Skin of body (tissue), 3 donors: ENCODE measurements at places on chromosomes 12 and 14. TPM values are rescaled to one million over a fixed set of nuclear protein-coding genes. Genes with fewer than 3 reads are reported as not detected.

HOXC6 gene
- 6.0 TPM for total RNA-seq

KLRC2 gene
- total RNA-seq = not detected

CCDC177 gene
- not detected for total RNA-seq

SLC25A47 gene
- total RNA-seq = not detected

FOXN4 gene
- 0.10 TPM for total RNA-seq

KRT71 gene
- 454 TPM for total RNA-seq

CPSF6 gene
- total RNA-seq = 46.6 TPM

P2RX2 gene
- total RNA-seq = not detected

IRAK4 gene
- 14.4 TPM for total RNA-seq

KRT83 gene
- 18.8 TPM for total RNA-seq

AQP2 gene
- not detected for total RNA-seq

GRCh38 chr12:13390381-13390861, 193.9 kb downstream of the EMP1 start:
- no peak for DNase-seq

- DNase-seq = no peak
Measured at GRCh38 chr12:118581371-118581770, 205.0 kb downstream of the SUDS3 start.

GRCh38 chr12:28941248-28941647, 207.8 kb upstream of the FAR2 start:
- DNase-seq = no peak

- no peak for DNase-seq
Measured at GRCh38 chr14:26863736-26864135, 265.9 kb upstream of the NOVA1 start.

DNA sequence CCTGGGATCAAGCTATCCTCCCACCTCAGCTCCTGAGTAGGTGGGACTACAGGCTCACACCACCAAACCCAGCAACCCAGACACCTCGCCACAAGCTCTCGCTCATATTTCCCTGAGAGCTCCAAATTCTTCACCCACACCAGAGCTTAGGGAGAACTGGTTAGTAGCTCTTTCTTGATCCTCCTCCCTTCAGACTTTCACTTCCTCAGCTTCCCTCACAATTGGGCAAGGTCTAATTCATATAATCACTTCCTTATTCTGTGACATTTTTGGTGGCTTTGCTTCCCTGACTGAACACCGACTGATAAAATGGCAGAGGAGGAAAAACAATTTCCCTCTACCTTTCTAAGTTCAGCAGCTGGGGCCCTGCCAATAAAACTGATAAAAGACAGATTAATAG, 88.5 kb downstream of the GXYLT1 start:
- DNase-seq = no peak

- DNase-seq = no peak
Measured at GRCh38 chr14:94557327-94557726, 3.9 kb upstream of the SERPINA4 start.

- DNase-seq = no peak
Measured at GRCh38 chr14:42173206-42173605, 566.5 kb downstream of the LRFN5 start.

DNA sequence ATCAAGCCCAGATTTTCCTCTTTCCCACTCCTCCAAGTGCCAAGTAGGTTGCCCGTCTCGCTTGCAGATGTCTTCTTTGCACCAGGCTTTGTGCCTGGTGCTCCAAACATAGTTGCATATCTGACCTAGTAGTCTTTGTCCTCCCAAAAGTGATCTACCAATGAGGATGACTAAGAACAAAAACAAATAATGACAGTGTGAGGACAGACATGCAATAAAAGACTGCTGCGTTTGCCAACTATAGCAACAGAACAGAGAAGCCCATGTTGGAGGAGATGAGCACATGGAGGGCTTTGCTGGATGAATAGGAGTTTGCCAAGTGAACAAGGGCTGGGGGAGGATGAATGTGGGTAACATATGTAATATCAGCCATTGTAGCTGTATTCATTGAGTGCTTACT, 15.6 kb downstream of the DTX1 start:
- no peak for DNase-seq

- DNase-seq = peak; percentile 75
Measured at GRCh38 chr12:109597795-109598427, 24.3 kb downstream of the MVK start.

DNA sequence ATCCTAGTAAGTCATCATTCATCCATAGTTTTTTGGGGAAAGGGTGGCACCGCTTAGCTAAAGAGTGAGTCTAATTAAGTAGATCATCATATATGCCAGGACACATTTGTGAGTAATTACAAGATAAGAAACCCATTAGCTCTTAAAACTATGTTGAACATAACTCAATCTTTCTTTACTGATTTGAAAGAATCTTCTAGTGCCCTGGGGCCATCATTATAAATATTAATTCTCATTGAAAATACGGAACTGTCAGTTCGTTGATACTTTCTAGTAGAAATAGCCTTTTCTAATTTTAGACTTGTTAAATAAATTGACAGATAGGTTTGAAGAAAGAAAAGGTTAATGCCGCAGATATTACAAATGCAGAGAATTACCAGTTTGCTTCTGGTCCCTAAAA, 312.6 kb downstream of the NELL2 start:
- no peak for DNase-seq

- no peak for DNase-seq
Measured at GRCh38 chr14:102321456-102322422, 2.2 kb downstream of the ZNF839 start.

DNA sequence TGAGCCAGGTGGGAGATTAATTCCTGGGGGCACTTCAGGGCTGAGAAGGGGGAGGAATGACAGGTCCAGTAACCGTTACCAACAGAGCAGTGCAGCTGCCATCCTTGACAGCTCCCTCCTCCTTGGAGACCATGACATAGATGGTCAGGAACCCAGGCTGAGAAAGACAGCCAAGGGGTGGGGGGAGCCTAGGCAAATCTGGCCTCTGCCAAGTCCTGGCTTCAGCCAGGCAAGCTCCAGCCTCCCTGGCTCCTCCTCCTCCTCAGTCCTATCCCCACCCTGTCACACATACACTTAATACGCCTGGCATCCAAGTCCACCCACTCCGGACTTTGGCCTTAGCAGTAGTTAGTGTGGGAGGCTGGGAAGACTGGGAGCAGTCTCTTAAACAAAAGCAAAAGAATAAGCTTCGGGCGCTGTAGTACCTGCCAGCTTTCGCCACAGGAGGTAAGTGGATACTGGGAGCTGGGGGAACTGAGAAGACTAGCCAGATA, at the start of gene RDH5:
RDH5 (plus strand) TSS at position 323 of the 494 bp plus-strand sequence. CDS start 792 bp downstream, outside the sequence.
- DNase-seq = no peak

DNA sequence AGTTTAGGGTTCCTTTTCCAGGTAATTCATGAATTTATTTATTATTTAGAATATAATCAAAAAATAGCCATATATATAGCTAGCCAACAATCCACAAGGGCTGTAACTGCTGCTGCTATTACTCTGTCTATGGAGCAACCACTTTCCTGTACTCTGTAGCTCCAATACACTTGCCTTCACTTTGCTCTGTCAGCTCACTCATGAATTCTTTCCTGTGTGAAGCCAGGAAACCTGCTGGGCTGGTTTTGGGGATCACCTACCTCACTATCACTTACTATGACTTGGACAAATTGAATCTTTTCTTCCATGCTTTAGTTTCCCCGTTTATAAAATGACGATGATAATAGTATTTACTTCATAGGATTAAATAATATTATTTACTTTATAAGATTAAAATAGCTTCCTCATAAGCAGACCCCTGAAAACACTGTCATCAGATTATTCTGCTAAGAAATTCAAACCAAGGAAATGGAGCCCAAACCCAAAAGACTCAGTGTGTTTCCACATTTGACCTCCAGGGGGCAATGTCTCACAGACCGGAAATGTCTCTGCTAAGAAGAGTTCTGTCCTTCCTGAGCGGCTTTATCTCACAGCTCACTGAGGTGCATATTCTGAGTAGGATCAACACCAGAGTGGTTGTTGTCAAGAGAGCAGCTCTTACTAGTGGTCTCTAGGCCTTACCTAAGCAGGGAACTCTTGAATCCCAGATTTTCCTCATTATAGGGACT, 457.1 kb downstream of the DAD1 start:
- no peak for DNase-seq

DNA sequence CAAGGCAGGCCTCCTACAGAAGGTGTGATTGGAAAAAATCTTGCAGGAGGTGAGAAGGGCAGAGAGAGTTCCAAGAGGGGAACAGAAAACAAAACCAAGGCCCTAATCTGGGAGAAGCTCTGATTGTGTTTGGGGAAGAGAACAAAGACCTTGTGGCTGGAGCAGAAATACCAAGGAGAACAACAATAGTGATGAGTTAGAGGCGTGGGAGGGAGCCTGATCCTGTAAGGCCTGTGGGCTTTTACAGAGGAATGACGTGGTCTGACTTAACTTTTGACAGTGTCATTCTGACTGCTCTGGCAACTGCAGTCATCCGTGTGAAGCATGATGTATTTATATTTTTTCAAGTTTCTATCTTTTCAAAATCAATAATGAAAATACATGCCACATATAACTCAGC, 200.6 kb downstream of the ANO4 start:
- no peak for DNase-seq

DNA sequence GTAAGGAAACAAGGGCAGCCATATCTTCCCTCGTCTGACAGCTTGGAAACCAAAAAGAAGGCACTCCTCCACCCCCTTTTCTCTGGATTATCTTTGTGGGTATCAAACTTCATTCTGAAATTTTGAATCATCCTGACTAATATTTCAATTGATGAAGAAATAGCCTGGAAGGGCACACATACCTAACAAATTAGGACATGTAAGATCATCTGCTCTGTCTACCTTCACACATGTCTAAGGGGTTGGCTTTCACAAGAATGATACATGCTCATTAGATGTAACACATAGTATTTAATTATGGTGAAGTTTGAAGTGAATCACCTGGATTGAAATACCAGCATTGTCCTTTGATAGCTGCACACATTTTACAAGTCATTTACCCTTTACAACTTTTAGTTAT, 348.1 kb upstream of the RPL10L start:
- DNase-seq = no peak

DNA sequence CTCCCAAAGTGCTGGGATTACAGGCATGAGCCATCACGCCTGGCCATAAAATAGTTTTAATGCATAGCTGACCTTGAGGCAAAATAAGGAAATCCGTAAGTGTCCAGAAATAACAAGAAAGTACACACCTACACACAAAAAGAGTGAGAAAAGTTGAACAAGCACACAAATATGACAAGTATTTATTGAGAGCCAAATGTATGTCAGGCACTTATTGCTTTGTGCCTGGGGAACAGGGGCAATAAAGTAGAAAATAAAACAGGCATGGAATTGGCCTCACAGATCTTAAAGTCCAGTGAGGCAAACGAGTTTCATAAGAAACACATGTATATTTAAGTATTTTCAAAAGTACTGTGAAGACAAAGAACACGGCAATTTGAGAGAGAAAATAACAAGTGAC, 103.7 kb downstream of the ERGIC2 start:
- DNase-seq = no peak

- DNase-seq = no peak
Measured at GRCh38 chr12:48883305-48884161, 17.9 kb upstream of the RND1 start.

DNA sequence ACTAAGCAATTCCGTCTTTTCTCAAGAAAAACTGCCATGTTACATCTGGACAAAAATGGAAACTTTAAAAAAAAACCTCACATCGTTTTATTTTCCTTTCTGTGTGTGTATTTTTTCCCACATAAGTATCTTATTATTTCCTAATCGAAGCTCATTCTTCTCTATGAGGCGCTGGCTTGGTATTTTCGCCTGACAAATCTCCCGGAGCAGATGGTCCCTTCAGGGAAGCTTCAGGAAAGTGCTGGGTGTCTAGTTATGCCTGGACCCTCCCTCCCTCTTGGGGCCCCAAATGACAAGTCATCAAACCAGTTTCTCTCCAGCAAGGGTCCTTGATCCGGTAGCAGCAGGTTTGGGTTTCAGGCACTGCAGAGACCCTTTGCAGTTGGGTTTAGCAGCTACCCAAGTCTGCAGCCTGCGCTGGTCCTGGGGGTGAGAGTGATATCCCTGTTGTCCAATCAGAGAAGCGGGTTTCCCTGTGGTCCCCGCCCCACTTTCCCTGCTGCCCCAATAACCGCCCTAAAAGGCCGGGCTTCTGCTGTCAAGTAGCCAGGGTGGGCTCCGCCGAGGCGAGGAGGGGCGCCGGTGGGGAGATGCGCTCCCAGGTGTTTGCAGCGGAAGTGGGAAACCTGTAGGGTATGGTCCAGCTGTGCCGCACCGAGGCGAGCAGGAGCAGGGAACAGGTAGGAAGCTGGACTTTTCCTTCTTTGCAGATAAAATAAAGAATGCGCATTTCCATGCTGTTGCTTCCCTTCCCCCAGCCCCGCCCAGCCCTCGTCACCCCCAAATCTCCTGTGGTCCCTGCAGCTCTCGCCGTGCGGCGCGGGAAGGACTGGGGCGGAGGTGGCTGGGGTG, at the start of gene CNTN1:
CNTN1 (plus strand) TSS at position 527 of the 852 bp plus-strand sequence.
- DNase-seq = peak; percentile 85

GRCh38 chr12:74552201-74552600, 14.6 kb downstream of the ATXN7L3B start:
- DNase-seq = no peak

GRCh38 chr14:74563586-74564159, 48.4 kb downstream of the LTBP2 start:
- DNase-seq = peak; percentile 41

DNA sequence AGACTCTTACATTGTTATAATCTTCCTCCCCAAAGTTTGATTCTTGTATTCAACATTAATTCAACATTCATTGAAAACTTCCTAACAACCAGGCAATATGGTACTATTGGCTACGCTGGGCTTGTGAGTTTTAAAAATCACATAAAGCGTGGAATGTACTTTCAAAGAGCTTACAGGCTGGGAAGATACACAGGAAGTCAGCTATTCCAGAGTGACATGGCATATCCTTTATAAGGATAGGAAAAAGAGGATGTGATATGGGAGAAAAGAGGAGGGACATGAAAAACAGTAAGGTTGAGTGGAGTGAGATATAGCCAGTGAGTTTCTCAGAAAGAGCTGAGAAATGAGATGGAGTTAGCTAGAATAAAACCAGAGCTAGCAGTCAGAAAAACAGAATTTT, 103.6 kb upstream of the ATF7IP start:
- no peak for DNase-seq

- DNase-seq = peak; percentile 55
Measured at GRCh38 chr14:77761205-77761931, 412 bp upstream of the SNW1 start.

DNA sequence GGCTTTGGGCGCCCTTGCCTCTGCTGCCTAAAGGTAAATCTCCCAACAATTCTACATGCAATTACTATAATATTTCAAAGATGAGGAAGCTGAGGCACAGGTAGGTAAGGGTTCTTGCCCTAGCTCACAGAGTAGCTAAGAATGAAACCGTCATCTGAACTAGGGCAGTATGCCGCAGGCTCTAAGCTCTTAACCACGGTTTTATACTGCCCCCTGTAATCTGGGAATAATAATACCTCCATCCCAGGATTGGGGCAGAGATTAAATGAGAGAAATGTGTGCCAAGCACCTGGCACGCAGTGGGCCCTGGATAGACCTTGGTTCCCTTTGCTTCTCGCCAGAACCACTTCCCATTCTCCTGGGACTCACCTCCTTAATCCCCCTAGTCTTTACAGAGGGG, 1.5 kb upstream of the HRK start:
- no peak for DNase-seq
